ENCODE measurements at places on chromosomes 7 and 10.

- no peak for DNase-seq
Measured at GRCh38 chr7:135930565-135931461, 46.3 kb downstream of the MTPN start.

GRCh38 chr10:6065406-6065805 is 3.2 kb upstream of the IL2RA start:
- no peak for DNase-seq

DNA sequence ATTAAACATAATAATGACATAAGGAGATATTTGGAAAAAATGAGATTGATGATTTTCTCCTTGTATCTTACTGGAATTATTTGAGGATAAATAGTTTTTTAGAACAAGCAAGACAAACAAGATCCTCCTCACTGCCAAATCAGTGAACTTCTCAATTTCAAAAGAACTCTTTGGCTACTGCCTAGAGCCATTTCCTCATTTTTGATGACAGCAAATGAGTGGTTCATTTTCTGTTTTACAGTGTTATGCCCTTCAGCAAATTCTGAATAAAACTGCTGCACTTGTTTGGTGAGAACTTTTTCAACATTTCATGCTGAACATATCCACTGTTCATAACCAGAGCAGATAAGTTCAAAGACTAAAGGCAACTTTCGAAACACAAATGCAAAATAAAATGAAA is 42.5 kb upstream of the AHR start:
- no peak for DNase-seq

GRCh38 chr7:4882169-4883032 is 1.1 kb downstream of the RADIL start:
- DNase-seq, result no peak

GRCh38 chr10:121250995-121251764 is 347.1 kb downstream of the FGFR2 start:
- DNase-seq, result no peak

DNA sequence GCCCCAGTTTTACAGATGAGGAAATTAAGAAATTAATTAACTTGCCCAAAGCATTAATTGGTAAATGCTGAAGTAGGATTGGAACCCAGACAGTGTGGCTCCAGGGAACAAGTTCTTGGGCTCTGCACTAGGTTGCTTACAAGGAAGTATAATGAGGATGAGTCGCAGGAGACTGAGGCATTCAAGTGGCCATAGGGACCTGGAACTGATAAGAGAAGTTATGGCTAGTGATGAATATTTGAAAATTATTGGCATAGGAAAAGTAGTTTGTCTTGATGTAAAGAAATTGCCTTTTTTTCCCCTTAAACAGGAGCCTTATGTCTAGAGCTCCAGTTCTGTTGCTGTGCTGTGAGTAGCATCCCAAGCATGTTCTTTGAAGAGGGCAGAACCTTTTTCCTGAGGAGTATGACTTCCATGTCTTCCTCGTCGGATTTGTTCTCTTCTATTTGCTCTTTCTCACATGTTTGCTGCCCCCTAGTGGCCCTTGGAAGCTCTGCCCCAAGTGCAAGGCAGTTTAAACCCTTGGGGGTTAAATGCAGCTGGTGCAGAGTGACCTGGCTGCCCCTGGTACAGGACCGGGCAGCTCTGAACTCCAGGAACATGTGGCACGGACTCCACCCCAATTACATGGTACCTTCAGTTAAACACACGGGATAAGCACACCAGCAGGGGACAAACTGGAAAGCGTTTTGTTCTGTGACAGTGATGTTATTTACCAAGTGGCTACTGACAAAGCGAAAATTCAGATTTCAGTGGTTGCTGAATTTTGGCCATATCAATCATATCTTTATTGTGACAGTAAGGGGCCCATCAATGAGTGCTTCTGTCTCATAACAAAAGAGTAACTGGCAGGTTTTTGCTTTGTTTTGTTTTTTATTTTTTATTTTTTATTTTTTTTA is 148.8 kb downstream of the HECW1 start:
- DNase-seq, result peak; percentile 63

DNA sequence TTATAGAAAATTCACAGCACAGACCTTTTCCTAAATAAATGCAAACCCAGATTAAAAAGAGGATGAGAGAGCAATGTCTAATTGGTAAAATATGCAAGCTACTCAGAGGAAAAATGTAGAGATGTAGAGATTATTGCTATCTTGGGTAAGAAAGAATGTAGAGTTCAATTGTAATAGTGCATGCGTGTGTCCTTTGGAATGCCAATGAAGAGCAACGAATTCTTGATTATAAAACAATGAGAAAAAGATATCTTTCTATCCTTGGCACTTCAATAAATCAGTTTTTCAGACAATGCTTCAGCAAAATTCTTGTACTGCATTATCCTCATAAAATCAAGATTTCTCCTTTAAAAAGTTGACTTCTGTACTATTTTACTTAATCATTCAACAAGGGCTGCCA is 50.9 kb downstream of the SEMA3D start:
- DNase-seq, result no peak

- DNase-seq, result no peak
Measured at GRCh38 chr7:130369831-130370550, 10.3 kb upstream of the CPA1 start.

DNA sequence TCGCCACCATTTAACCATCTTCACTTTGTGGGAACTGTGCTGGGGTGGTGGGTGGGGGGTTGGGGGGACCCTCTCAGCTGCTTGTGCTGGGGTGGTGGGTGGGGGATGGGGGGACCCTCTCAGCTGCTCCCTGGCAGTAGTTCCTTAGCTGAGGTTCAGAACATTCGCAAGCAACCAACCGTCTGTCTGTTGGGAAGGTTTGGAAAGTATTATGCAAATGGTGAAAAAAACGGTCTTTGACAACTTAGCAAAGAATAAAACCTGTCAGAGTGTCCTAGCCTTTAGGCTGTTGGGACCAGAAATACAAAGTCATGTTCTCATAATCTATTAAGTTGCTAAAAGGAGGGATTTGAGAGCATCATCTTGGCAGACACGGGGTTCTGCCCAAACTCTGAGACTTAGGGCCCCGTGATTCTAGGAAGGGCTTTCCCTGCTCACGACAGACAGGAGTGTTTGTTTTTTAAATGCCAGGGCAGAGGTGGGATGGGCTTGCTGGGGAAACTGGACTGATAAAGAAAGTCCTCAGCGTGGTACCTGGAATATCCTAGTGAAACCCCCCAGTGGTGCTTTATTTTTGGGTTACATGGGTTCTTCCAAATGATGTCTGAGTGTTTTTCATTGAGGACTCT is 14.1 kb upstream of the SRGN start:
- DNase-seq, result no peak

DNA sequence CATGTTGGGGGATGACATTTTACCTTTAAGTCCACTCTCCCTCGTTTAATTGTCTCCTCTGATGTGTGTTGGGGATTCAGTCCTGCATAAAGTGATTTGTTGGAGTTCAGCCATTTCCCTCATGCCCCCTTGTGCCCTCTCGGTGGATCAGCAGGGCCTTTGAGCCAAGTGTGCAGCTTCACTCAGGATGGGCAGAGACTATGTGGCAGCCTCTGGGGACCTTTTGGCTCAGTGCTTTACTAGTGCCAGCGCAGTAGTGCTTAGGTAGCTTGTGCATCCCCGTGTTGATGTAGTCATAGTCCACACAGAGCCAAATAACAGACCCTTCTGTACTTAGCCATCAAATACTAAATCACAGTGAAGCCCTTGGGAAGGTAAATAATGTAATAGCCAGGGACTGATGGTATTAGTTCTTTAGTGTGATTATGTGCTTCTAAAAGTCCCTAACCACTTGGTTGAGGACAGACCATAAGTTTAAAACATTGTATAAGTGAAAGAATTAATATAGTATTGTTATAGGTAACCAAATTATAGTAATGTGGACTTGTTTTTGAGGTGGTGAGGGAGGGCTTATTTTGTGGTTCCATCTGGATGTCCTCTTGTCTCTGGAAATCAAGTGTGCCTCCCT is 11.4 kb downstream of the BUB3 start:
- DNase-seq, result no peak

GRCh38 chr7:123190109-123190831 is 9.5 kb downstream of the SLC13A1 start:
- no peak for DNase-seq

DNA sequence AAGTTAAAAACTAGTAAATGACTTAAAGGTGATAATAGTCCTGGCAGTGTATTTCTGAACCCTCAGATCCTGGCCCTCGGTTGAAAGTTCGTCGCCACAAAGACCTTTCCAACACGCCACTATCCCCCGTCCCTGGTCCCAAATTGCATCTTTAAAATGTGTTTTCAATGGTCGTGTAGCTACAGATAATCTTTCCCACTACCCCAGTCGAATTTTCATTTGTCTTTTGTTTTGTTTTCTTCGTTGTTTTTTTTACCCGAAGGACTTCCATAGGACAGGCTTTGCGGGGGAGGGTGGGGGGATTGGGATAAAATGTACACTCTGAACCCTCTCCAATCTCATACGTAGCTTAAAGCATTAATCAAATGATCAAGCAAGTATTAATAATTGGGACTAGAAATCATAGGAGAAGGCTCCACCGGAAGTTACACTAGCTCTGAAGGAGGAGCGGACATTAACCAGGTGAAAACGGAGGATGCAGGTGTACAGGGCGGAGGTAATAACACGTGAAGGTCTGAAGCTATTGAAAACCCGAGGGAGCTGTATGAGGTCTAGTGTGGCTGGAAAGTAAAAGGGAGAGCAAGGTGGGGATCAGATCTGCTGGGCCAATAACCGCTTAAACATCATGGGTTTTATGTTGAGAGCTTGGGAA is 32.8 kb upstream of the PHF14 start:
- peak; percentile 3 for DNase-seq

GRCh38 chr7:142353147-142354060 is 95.5 kb upstream of the PRSS58 start:
- DNase-seq, result no peak

DNA sequence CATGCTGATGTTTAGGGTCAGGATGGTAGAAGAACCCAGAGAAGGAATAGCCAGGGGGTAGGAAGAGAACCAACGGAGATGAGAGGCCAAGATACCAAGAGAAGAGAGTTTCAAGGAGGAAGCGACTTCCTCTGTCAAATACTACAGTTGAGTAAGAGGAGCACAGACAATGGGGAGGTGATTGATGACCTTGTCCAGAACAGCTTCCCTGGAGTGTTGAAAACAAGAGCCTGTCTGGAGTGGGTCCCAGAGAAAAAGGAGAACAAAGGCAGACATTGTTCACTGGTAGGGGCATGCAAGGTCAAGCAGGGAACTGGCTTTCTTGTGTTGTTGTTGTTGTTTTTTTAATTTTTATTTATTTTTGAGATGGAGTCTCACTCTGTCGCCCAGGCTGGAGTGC is 9.6 kb upstream of the TRIM56 start:
- DNase-seq, result no peak

DNA sequence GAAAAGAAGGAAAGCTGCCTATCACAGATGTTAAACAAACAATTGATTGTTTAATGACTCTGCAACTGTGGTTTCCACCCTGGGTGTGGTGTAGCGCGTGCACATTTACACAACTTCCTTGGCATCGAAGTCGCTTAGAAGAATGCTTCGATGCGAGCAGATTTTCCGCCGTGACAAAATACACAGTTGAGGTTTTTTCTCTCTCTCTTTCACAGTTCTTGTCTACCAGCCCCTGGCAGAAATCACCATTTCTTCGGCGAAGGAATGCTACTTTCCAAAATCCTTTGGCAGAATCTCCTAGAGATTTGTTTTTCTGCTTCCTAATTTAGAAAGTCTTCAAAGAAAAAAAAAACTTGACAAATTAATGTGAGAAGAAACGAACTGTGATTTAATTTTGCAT is 70.7 kb upstream of the C1QL3 start:
- DNase-seq, result no peak

- DNase-seq, result peak; percentile 55
Measured at GRCh38 chr7:156640949-156641485, 443 bp downstream of the RNF32 start.

- no peak for DNase-seq
Measured at GRCh38 chr10:89215511-89215910, 8.4 kb upstream of the CH25H start.

GRCh38 chr10:66805612-66806011 is 120.2 kb upstream of the LRRTM3 start:
- no peak for DNase-seq

DNA sequence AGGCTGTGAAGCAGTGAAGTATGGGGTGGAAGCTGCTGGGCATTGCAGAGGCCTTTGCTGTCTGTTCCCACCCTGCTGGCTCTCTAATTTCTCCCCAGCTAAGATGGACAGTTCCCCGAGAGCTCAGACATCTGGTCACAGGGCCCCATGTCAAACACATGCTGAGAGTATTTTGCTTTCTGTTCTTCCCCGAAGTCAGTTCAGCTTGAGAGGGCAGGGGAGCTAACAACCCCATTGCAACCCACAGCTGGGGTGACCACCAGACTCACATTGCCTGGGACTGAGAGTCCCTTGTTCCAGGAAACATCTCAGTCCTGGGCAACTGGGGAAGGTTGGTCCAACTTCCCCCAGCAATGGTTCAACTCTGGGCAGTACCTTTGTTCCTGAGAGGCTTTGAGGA is 52.8 kb downstream of the ABCA13 start:
- DNase-seq, result no peak

DNA sequence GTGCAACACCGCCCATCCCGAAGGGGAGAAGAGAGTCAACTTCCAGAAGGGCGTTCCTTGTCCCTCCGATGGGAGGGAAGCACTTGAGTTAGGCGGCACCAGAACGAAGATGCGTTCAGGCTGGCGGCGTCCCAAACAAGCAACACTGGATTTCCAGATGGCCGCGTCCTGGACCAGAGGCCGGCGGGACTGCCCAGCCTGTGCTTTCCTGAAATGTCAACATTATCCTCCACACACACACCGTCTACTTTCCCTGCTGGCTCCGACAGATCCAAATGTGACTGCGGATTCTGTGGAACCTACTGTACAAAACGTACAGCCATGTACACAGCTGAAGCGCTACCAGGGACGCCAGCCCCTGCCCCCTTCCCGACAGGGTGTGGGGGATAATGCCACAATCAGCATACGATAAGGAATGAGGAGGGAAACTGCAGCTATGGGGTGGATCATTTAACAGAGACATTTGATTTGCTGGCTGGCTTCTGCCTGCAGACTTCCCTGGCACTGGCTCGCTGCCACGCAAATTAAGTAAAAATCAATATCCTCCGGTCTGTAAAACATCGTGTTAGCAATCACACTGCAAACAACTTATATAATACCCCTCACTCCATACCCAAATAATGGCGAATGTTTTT is 82.1 kb downstream of the ZRANB1 start:
- no peak for DNase-seq

DNA sequence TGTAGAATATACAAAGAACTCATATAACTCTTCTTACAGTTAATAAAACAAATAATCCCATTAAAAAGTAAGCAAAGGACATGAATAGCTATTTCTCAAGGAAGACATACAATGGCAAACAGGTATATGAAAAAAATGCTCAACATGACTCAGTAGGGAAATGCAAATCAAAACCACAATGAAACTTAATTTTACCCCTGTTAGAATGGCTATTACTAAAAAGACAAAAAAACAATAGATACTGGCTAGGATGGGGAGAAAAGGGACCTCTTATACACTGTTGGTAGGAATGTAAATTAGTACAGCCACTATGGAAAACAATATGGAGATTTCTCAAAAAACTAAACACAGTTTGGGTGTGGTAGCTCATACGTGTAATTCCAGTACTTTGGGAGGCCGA is 37.8 kb downstream of the HERPUD2 start:
- no peak for DNase-seq

GRCh38 chr10:68578974-68579373 is 18.8 kb downstream of the TET1 start:
- DNase-seq, result no peak

GRCh38 chr10:33669904-33670303 is 335.4 kb upstream of the NRP1 start:
- no peak for DNase-seq
